NCI-H1417 (cell line): ENCODE measurements at places on chromosomes 3 and 15.
A peak's percentile ranks its signal among the peaks of the same experiment; 100 is the strongest.

- no peak for DNase-seq
Measured at GRCh38 chr15:49082960-49083359, 36.7 kb upstream of the SECISBP2L start.

DNA sequence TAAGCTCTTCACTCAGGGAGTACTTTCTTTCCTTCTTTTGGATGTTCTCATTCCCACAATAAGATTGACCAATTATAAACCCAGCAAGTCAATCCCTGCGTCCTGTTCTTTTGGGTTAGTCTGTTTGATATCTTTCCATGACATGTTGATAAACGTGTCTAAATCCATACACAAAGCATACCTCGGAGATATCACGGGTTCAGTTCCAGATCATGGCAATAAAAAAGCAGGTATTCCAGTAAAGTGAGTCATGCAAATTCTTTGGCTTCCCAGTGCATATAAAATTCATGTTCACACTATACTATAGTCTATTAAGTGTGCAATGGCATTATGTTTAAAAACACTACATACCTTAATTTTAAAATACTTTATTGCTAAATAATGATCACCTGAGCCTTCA, 667.7 kb downstream of the MAGI1 start:
- DNase-seq: no peak

GRCh38 chr3:71974786-71975185, 189.8 kb upstream of the PROK2 start:
- DNase-seq: no peak

DNA sequence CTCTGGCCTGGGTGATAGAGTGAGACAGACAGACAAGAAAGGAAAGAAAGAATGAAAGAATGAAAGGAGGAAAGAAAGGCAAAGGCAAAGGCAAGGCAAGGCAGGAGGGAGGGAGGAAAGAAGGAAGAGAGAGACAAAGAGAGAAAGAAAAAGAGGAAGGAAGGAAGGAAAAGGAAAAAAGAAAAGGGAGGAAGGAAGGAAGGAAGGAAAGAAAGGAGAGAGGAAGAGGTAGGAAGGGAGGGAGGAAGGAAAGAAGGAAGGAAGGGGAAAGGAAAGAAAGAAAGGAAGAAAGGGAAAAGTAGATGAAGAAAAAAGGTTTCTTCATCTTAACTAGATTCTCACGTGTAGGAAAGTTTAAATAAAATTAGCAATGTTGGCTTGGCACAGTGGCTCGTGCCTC, 142.2 kb downstream of the GREM1 start:
- DNase-seq: no peak

GRCh38 chr15:56910801-56911200, 7.6 kb upstream of the TCF12 start:
- no peak for DNase-seq

DNA sequence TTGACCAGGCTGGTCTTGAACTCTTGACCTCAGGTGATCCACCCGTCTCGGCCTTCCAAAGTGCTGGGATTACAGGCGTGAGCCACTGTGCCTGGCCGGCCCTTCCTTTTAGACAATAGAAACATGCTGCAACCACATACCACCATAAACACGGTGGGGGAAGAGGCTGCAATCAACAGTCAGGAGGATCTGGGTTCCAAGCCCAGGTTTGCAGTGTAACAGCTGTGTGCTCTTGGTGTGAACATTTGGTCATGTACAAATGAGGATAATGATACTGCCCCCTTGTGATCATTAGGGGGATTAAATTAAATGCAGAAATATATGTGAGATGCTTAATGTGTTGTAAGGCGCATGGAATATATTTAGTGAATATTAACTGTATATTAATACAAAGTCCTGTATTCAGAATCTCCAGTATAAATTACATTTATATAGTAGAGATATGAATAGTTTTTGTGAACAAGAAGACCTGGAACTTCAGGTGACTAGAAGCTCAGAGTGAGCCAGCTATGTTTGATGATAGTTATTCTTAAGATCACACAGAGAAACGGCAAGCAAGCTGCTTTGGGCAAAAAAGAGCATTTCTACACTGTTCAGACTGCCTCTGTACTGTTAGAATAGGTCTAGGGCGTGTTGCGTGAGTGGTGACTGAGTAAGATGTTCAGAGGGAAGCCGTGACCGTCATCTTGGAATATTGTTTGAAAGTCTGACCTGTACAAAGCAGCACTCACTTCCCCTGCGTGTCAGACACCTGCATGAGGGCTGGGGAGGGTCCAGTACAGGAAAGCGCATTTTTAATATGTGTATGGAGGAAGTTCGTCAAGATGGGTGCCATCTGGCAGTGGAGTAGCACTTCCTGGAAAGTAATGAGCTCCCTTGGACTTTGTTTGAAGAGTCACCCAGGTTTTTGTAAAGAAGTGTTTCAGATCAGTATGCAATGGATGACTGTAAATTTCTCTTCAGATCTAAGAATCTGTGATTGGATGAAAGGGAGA, 125.8 kb downstream of the PGPEP1L start:
- DNase-seq: peak; percentile 75

DNA sequence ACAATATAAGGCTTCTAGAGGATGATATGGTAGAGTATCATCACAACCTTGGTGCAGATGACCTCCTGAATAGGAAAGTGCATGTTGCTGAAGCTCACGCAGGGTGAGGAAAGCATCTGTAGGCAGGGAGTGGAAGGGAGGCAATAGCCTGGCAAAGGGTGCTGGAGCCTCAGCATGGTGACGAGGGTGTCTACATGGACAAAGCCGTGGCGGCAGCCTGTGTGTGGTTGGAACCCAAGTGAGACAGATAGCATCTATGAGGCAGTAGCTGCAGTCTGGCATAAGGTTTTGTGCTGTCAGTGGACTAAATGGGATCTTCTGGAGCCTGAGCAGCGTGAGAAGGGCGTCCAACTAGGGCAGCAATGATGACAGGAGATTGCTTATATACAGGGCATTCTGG, 132.5 kb downstream of the DLG1 start:
- no peak for DNase-seq

- DNase-seq: no peak
Measured at GRCh38 chr3:155889952-155890351, 19.5 kb downstream of the GMPS start.

DNA sequence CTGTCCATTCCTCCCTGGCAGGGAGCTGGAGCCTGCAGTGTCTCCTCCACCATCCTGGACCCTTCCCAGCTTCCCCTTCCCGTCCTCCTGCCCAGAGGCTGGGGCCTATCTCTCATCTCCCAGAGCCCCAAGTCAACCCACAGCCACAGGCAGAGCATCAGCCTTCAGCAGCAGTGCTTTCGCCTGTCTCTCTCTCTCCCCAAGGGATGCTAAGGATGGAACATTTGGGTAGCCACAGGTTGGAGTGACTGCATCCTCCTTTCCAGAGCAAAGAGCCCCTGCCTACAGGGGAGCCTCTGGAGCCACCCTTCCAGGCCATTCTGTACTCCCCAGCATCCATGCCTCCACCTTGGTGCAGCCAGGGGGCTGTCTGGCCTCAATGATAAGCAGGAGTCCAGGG, 4.2 kb downstream of the PLCB2 start:
- DNase-seq: no peak

GRCh38 chr15:52112203-52112750, 298 bp downstream of the BCL2L10 start:
- peak; percentile 46 for DNase-seq

DNA sequence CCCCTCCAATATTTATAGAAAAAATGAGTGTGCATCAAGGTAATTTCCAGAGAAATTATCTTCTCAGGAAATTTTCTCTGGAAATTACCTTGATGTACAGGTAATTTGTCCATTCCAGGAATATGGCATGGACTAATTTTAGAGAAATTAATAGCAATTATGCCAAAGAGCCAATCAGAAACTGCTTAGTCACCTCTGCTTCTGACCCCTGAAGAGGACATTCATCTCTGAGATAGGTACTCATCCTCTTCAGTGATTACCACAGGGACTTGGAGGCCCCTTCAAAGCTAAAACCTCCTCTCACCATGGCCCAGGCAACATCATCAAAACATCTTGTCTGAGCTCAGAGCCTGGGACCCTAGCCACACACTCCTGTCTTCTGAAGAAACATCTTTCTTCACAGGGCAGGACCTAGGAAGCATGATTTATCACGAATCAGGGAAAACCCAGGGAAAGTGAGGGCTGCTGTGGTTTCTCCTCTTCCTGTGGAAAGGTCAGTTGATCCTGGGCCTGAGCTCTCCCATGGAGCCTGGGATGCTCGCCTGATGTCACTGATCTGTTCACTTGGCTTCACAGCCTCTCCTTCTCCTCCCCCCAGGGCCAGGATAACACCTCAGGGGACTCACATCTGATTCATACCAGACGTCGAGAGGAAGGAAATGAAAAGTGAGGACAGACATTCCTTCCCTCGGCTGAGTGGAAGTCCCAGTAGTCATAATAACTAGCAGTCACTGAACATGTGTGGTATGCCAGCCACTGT, 210.5 kb downstream of the DTWD1 start:
- DNase-seq: no peak

- DNase-seq: no peak
Measured at GRCh38 chr3:32685543-32686185, 676 bp downstream of the CNOT10 start.

DNA sequence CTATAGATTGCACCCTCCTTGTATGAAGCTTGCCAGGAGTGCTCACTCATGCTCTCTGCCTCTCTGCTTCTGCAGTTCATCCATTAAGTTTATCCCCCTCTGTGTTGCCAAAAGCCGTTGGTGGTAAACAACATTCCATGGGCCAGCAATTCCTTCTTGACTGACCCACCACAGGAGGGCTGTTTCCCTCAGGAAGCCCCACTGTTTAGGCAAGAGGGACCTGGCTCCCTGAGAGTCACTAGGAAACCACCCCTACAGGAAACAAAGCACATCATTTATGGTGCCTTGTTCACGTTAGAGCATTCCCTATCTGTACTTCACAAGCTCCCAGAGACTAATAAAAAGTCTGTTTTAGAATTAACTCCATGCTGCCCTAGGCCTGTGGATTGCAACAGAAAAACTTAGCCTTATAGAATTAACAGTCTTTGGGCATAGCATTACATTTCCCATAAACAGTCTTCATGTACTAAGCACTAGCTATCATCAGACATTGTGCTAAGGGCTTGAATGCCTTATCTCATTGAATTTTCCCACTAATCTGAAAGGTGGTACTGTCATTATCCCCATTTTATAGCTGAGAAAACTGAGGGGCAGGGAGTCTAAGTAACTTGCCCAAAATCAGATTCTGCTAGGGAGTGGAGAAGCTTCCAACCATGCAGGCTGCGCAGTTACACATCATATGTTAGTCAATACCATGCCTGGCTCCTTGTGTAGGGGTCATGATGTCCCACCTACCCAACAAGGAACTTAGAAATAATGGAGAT, 149.9 kb downstream of the SHQ1 start:
- DNase-seq: no peak

- no peak for DNase-seq
Measured at GRCh38 chr3:171622126-171622525, 161.9 kb upstream of the TNIK start.

DNA sequence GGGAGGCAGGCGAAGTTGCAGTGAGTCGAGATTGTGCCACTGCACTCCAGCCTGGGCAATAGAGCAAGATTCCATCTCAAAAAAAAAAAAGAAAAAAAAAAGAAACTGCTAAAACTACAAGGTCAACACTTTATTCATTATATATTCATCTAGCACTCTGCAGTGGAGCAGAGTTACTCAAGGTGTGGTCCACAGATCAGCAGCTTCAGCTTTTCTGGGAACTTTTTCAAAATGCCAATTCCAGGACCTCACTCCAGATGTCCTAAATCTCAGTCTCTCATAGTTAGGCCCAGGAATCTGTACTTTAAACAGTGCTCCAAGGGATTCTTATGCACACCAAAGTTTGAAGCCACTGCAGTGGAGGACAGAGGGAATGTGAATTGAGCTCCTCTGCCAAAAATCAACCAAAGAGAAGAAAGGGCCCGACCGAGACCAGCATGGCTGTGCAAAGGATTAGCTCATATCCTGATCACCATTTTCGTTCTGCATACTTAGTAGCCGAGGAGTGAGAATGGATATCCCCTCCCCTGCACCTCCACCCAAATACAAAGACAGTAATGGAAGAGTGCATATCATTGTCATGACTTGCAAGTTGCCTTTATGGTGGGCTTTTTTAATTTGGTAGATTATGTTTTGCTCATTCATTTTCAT, 201.9 kb downstream of the MEX3B start:
- no peak for DNase-seq

- DNase-seq: no peak
Measured at GRCh38 chr15:38255690-38256089, 3.1 kb downstream of the SPRED1 start.

DNA sequence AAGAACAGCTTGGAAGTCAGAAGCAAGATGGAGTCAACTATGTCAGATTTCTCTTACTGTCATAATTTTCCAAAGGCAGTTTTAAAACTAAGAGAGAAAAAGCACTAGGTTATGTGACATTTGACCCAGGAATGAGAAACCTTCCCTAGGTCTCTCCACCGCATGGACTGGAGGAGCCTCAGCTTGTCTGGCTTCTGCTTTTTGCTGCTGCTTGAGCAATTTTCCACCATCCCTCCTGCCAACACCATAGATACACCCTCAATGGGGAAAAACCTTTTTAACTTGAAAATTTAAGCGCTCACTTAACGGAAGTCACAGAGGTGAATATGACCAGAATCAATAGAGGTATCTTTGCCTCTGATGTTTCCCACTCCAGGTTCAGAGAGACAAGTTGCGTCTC, 17.8 kb upstream of the IREB2 start:
- DNase-seq: no peak

GRCh38 chr3:156675830-156676767, 1.7 kb downstream of the TIPARP start:
- peak; percentile 83 for DNase-seq
